ENCODE measurements at places on chromosomes 4 and X.

DNA sequence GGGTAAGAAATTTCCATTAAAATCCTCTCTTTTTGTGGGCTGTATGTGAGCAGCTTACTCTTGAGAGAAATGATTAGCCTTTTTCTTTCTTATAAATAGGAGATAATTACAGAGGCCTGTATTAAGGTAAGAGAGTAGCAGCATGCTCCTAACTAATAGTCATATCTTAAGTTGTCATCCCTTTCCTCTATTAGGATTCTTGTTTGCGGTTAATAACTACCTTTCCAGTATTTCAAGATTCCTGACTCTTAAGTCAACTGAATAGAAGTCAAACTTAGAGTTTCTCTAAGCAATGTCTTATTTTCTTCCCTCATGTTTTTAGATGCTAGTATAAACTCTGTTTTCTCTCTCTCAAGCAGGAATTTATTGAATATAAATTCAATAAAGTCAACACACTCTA lies 139.9 kb upstream of the GPRIN3 start:
- DNase-seq: no peak

DNA sequence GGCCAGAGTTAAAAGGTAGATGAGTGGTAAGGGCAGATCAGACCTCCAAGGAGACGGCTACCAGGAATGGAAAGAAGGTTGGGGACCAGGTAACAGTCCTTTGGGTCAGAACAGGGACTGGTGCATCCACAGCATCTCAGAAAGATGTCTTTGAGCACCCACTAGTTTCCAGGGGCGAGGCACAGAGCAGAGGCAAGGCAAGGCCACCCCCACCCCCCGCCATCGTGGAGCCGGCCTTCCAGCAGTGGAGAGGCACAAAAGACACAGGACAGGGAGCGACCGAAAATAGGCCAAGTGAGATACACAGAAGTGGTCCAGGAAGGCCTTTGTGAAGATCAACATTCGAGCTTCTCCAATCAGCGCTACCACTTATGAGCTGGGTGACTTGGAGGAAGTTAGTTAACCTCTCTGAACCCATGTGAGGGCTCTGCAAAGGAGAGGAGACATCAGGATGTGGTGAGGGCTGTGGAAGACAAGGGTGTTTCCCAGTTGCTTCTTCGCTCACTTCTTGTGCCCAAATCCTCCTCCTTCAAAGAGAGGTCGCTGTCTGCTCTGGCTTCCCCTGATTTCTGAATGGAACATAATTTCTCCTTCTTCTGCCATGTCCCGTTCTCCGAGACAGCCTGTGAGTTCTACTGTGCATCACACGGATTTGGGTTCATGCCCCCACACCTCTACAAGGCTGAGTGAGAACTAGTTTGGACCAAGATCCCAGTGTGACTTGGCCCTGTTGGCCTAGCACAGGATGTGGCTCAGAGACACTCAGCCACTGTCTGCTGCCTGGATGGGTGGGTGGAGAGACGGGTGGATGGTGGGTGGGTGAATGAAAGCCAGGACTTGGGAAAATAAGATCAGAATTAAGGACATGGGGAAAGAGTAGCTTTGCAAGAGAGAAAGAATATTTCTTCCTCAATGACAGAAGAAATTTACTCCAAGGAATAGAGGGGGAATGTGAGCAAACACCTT lies 16.7 kb upstream of the MSX1 start:
- DNase-seq: no peak

- no peak for DNase-seq
Observed at GRCh38 chrX:106672527-106672926, 54.0 kb upstream of the RNF128 start.

GRCh38 chrX:129565046-129565650 lies 25.1 kb downstream of the OCRL start:
- DNase-seq: no peak

DNA sequence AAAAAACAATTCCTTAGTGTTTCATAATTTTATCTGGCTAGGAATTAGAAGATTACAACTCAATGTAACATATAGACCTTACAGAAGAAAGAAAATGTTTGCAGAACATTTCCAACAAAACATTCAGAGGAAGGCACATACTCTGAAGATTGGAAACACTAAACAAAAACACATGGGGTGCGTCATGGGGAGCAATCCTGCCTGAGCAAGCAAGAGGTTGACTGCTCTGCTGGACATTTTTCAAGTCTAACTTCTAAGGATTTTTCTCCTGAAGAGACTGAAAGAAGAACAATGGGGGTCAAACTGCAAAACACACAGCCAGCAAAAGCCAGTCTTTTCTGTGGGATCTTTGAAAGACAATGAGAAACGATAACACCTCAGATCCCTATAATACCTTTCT lies 182.8 kb downstream of the GUCY2F start:
- DNase-seq: no peak

DNA sequence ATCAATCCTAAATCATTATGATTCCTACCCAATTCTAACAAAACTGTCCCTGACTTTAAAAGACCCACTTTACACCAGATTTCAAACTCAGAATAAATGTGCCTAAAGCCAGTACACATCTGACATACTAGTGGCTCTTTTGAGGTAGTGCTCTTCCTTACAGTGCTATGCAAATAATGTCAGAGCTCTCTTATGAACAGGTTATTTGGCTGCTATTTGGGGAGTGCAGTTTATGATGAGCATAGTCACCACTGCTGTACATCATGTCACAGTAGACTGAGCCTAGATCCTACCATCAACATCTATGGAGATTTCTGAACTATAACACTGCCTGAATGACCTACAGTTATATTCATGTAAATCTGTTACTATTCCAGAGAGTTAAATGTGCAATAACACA lies 50.4 kb upstream of the PAGE5 start:
- no peak for DNase-seq

GRCh38 chr4:138659812-138660316 lies 355.7 kb upstream of the NOCT start:
- no peak for DNase-seq

GRCh38 chr4:89995814-89996213 lies 101.2 kb downstream of the MMRN1 start:
- DNase-seq: peak; percentile 10

- no peak for DNase-seq
Observed at GRCh38 chr4:75254745-75255144, 259.5 kb downstream of the RCHY1 start.

DNA sequence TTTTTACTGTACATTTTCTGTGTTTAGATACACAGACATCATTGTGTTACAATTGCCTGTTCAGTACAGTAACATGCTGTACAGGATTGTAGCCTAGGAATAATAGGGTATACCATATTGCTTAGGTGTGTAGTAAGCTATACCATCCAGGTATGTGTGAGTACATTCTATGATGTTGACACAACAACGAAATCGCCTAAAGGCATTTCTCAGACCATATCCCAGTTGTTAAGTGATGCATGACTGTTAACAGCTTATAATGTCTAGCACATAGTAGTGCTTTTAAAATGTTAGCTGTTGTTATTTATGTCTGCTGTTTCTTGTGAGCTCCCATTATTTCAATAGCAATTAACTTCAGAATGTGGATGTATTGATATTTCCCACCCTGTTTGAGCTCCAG lies 4.5 kb downstream of the PRRG1 start:
- no peak for DNase-seq

DNA sequence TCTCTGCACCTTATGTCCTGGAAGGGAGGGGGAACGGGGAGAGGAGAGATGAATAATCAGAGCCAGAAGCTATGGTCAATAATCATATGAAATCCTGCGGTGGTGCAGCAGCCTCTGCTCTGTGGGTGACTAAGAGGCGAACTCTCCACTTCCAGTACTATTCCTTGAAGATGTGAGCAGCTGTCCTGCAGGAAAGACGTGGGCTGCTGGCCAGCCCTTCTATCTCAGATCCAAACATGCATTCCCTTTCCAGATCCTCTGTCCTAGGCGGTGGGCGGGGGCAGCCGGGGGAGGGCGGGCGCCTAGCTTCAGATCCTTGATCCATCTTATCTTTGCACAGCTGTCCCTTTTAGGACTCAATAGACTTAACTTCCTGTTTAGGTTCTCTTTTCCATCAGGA lies 34.5 kb downstream of the SPINK2 start:
- peak; percentile 24 for DNase-seq

DNA sequence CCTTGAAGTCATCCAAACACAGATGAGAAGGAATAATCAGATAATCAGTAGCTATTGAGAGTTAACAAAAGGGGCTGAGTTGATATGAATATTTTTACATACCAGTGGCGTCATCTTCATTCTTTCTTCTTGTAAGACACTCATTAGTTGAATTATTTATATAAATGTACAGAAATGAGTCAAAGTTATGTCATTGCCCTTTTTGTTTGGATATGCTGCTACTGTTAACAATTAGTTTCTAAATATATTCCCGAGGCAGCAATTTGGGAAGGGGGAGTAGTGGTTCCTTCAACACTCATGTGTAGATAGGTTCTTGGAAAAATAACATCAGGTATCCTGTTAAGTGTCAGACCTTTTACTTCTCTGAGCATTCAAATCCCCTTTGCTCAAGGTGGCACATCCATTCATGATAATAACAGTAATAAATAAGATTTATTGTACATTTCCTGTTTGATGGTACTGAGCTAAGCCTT lies 436.6 kb downstream of the SPRY1 start:
- DNase-seq: no peak

GRCh38 chr4:123386609-123387008 lies 10.0 kb upstream of the SPRY1 start:
- DNase-seq: no peak

GRCh38 chr4:87100168-87100567 lies 120.2 kb downstream of the KLHL8 start:
- no peak for DNase-seq

GRCh38 chrX:136168929-136169735 lies 21.8 kb downstream of the FHL1 start:
- no peak for DNase-seq

GRCh38 chr4:118941149-118941548 lies 52.5 kb downstream of the SYNPO2 start:
- no peak for DNase-seq

DNA sequence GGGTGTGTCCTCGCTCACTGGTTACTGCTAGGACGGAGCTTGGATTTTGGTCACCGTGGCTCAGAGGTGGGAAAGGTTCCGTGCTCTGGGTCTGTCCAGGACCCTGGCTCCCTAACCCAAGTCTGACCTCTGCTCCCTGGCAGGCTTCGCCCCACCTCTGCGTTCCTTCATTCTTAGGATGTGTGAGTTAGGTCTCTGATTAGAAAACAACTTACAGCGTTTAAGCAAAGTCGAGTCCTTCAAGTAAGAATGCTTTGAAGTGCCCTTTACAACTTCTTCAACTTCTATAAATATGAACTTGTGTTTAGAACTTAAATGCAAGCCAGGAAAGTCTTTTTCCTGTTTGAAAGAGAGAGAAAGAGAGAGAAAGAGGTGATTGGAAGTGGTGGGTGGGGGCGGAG lies 891 bp downstream of the TLR2 start:
- no peak for DNase-seq

GRCh38 chrX:65706041-65706828 lies 38.8 kb downstream of the MSN start:
- no peak for DNase-seq

DNA sequence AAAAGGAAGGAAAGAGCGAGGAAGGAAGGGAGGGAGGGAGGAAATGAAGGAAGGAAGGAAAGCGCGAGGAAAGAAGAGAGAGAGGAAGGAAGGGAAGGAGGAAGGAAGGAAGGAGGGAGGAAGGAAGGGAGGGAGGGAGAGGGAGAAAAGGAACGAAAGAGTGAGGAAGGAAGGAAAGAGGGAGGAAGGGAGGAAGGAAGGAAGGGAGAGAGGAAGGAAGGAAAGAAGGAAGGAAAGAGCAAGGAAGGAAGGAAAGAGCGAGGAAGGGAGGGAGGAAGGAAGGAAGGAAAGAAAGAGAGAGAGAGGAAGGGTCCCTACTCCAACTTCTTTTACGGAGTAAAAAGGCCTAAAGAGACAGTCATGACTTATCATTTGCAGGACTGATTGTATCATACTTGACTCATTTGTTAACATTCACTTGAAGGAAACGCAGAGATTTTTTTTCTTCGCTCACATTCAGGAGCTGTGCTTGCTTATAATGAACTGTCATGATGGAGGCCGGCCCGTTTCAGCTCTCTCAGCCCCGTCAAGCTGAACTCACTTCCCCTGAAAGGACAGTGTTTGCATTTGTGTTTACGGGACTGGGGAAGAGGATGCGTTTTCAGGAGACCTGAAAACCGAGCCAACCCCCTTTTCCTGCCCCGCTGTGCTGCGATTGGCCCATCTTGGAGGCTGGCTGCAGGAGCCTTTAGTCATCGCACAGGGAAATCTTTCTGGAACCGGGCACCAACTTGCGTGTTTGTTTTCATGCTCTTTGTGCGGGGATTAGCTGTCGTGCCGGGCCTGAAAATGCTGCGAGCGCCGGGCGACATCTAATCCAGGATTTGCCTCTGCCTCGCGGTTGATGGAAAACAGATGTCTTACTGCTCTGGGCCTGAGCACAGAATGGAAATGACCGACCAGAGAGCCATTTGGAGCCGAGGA lies 17.8 kb downstream of the TRIM2 start:
- DNase-seq: no peak

- no peak for DNase-seq
Observed at GRCh38 chr4:8538703-8539567, 41.3 kb upstream of the GPR78 start.

GRCh38 chr4:8772499-8773123 lies 99.0 kb downstream of the HMX1 start:
- no peak for DNase-seq

DNA sequence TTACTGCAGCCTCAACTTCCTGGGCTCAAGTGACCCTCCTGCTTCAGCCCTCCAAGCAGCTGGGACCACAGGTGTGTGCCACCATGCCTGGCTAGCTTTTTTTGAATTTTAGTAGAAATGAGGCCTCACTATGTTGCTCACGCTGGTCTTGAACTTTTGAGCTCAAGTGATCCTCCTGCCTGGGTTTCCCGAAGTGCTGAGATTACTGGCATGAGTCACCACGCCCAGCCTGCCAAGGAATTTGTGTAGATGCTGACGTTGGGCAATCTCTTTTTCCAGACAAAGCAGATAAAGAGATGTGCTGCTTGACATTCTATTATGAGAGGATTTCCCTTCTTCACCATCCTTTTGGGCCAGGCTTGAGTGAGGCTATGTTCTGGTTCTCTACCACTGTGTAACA lies 254.5 kb upstream of the RPS6KA3 start:
- no peak for DNase-seq

DNA sequence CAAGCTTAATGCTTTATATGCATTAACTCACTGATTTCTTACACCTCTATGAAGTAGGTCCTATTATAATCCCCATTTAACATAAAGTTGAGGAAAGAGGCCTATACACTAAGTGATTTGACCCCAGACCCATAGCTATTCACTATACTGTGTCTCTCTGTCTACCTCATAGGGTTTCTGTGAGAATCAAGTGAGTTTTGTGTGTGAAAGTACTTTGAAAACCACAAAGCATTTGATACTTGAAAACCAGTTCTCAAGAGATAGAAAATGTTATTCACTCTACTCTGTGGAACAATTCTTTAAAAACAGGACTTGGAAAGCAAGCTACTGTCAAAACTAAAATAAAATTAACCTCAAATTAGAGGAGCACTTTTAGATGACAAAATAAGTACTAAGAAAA lies 35.0 kb downstream of the SHROOM3 start:
- DNase-seq: no peak
